ENCODE measurements at places on chromosomes 6 and 20.

GRCh38 chr6:126020305-126021050, 34.1 kb downstream of the TRMT11 start:
- no peak for DNase-seq

DNA sequence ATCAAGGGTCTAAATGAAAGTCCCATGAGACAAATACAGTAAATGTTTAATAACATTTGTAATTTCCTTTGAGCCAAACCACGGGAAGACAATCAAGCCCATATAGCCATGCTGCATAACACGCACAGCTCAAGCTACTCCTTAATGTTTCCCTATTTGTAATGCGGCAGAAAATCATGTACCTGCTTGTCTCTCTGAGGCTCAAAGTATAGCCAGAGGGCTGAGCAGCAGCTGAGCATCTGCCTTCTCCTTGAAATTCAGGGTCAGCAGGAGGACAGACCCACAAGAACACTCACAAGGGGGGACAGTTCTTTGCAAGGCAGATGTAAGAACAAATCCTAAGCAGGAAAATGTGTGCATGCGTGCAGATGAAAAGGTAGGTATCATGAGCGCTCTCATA, 45.8 kb upstream of the JARID2 start:
- DNase-seq: no peak

DNA sequence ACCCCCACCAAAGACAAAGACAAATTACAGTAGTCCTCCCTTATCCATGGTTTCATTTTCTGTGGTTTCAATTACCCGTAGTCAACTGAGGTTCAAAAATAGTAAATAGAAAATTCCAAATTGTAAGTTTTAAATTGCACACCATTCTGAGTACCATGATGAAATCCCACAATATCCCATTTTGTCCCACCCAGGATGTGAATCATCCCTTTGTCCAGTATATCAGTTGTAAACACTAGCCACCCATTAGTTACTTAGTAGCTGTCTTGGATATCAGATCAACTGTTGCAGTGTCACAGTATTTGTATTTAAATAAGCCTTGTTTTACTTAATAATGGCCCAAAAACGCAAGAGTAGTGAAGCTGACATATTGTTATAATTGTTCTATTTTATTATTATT, 364.0 kb upstream of the ARID1B start:
- no peak for DNase-seq

DNA sequence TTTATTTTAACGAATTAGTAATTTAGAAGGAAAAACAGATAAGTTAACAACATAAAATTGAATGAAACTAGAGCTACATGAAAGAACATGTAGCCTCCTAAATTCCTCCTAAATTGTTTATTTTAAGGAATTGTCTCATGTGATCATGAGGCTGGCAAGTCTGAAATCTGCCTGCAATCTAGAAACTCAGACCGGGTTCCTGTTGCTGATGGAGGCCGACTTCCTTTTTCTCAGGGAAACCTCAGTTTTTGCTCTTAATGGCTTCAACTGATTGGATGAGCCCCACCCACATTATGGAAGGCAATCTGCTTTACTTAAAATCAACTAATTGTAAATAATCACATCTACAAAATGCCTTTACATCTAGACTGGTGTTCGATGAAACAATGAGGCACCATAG, 267.6 kb upstream of the PRND start:
- no peak for DNase-seq

DNA sequence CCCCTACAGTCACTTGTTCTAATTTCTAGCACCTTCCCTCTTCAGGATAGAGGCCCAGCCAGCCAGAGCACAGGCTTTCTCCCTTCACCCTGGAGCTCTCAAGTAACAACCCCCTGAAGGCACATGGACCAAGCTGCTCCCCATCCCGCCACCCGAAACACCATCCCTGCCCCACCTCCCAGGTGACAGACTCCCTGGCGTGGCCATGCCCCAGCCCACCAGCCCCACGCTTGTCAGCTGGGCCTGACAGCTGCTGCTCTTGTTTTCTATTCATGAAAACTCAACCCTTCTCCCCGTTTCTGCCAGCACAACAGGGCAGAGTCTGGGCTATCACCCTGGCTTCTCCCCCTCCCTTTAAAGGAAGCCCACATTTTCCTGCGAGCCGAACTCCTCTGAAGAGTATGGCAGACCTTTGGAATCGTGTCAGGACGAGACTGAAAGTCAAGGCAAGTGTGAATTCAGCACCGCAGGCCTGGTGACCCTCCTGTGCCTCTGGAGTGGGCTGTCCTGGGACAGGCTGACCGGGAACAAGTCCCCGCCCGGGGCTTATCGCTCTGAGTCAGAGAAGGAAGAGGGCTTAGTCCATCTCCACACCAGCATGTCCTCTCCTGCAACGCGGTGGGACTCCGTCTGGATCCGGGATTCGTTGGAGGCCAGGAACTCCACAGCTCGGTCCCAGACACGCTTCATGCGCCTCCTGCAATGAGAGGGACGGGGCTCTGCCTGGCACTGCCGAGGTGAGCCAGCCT, 16.7 kb downstream of the LEMD2 start:
- no peak for DNase-seq

DNA sequence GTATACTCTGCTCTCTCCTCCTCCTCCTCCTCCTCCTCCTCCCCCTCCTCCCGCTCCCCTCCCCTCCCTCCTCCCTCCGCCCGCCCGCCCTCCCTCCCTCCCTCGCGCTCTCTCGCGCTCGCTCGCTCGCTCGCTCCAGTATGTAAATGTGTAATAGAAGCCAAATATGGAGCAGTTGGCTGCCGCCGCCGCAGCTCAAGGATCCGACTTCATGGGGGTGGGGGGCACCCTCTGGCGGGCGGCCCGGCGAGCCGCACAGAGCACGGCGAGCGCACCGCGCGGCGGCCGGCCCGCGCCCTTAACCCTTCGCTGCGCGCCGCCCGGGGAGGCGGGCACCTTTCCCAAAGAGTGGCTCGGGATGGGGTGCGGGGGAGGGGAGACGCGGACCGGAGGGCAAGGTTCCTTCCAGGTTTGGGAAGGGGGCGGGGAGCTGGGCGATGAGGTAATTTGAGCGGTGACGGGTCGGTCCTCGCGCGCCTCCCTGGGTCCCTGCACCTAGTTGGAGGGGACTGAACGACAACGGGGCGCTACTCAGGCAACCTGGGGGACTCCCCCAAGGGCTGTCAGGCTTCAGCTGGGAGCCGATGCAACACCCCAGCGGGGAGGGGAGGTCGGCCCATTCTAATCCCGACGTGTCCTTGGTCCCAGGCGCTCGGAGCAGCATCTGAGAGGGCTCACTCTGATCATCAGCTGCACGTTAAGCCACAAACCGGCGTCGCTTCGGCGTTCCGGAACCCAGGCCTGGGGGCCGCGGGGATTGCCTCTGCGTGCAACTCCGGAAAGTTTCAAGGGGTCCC, 409 bp upstream of the ATXN1 start:
- DNase-seq: peak; percentile 83

DNA sequence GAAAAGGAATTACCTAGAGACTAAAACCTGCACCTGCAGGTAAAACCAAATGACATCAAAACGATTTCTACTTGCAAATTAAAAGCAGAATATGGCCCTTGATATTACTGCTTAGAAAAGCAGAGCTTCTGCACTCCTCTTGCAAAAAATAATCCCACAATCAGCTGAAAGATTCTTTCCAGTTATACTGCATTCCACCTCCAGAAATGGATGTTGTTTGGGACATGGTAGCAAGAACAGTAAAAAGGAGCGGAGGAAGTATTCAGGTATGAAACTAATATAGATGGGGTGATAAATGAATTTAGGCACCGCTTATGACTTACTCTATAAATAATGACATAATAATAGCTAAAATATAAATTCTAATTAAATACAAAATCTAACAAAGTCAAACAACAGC, 14.9 kb downstream of the ATXN1 start:
- DNase-seq: no peak

- DNase-seq: no peak
Observed at GRCh38 chr6:76275746-76276145, 203.3 kb upstream of the IMPG1 start.

DNA sequence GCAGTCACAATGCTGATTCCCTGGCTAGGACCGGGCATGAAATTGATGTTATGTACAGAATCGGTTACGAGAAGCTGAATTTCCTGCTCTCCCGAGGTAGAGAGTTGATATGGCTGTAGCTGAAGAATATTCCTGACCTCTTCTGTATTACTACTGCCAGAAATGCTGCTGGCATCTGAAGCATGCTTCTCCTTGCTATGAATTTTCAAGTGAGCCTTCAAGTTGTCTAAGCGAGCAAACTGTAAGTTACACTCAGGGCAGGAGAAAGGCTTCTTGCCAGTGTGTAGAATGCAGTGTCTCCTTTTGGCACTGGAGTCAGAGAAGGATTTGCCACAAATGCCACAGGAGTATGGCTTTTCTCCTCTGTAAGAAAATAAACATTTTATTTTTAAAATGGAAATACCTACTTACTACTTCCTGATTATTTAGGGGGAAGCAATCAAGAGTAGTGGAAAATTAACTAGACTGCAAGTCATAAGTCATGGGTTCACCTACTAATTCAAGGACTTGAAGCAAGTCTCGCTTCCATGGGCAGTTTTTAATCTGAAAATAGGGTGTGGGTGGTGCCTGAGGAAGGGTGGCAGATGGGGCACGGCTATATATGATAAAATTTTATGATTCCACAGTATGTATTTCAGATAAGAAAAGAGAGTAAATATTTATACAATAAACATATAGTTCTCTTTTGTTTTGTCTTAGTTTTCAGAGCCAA, 10.8 kb upstream of the MICAL1 start:
- DNase-seq: no peak

GRCh38 chr6:12097791-12098190, 85.7 kb downstream of the HIVEP1 start:
- no peak for DNase-seq

DNA sequence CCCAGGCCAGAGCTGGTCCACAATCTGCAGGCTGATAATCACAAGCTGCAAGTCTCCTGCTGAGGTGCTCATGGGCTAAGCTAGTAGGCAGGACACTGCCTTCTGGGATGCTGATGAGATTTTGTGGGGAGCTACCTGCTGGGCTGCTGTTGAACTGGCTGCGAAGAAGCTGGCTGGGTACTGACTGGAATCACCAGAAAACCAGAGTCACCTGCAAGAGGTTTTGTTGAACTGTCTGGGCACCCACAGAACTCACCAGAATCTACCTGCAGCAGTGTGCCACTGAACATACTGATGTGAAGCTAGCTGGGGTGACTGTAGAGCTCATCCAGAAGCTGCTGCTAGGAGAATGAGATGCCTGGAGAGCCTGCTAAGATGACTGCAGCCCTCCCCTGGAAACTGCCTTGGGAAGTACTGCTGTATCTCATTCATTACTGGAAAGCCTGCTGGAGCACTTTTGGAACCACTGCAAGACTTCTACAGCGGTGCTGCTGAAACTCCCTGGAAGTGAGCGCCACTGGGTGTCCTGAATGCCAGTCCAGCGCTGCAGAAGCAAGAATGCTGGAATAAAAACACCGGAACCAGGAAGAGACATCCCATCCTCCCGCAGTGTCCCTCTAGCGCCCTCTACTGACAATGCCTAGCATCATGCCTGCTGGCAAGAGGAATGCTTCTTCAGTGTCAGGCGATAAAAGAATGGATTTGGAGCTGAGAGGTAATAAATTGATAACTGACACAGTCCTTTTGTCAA, 64.9 kb upstream of the ARHGAP18 start:
- DNase-seq: peak; percentile 40

DNA sequence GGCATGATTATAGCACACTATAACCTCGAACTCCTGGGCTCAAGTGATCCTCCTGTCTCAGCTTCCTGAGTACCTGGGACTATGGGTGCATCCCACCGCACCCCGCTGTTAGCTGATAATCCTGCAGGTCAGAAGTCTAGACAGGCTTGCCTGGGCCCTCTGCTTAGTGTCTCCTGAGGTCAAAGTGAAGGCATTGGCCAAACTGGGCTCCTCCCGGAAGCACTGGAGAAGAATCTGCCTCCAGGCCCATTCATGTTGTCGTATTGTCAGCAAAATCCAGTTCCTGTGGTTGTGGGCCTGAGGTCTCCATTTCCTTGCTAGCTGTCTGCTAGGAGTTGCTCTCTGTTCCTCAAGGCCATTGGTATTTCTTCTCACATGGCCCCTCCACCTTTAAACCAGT, 6.3 kb upstream of the MROH8 start:
- DNase-seq: no peak

GRCh38 chr6:138590796-138591709, 91.8 kb upstream of the NHSL1 start:
- DNase-seq: peak; percentile 7

DNA sequence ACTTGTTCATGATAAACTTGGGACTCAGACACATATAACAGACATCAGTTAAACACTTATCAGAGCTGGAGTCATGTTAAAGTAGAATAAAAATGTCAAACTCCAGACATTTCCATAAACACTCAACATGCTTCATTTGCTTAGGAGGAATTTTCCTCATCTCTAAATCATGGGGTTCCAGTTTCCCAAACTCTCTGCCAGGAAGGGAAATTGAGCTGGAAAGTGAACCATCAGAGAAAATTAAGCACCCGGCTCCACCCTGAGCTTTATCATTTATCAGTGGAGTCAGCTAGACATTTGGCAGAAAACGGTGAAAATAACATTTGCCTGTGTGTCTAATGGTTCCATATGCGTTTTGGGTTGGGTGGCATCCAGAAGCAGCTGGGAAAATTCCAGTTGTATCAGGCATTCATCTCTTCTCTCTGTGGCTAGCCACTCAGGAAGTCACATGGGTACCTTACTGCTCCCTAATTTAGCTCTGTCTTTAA, 25.3 kb upstream of the ZNFX1 start:
- DNase-seq: no peak

DNA sequence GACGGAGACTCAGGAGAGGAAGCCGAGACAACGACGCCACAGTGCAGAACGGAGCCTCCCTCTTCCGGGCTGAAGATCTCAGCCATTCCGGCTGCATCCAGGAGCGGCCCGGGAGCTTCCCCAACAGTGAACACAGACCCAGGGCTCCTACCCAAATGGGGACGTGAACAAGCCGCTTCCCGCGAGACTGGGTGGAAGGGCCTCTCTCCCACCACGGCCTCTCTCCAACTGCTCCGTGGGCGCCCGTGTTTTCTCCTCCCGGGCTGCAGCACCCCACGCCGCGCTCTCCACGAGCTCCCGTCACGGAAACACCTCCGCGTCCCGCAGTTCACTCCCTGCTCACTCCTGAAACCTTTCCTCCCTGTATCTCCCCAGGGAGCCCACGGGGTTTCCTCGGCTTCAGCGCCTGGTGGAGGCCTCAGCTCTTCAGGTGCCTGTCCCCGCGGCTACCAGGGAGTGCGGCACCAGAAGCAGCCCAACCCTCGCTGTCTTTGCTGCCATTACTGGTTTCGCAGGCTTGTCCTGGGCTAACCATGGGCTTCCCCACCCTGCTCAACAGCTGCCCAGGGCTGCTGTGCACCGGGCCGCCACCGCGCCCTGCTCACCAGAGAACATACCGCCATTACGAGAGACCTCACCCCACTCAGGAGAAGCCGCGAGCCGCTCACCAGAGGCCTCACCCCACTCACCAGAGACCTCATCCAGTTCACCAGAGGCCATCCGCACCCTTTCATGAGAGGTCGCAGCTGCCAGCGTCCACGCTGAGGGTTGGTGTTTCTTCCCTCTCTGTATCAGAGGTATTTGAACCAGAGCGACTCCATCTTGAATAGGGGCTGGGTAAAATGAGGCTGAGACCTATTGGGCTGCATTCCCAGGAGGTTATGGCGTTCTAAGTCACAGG, 922.8 kb downstream of the QKI start:
- no peak for DNase-seq
